ENCODE measurements at places on chromosomes 1 and 21.

DNA sequence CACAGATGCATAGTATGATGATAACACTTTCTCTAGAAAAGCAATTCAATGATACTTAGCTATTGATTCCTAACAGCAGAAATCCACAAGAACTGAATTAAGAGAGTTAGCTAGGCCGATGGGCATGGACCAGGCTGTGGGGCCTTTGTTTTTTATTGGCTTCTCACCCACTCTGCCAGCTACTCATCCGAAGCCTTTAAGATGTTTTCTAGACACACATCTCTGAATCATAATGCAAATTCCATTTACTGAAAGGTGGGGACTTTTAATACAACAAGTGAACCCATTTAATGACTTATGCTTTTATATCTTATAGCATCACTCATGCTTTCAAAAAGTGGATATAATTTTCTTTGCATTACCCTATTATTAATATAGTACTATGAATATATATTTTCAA, 170.2 kb downstream of the RUNX1 start:
- DNase-seq = no peak

GRCh38 chr1:65360648-65361047, 51.3 kb downstream of the DNAJC6 start:
- no peak for DNase-seq

DNA sequence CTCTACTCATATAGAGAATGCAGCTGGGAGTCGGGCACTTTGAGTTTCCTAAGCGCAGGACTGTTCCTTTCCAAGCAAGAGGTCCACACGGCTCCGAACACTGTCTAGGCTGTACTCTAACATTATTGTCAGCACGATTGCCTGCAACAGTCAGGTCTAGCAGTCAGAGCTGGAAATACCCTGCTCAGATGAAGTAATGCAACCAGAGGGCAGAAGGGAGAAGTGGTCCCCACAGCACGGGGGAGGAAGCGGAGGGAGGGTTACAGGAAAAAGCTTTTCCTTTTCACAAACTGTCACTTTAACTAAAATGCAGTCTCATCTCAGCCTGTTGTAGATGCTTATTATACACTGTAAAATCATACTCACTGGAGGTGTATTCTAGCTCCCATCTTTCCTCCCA, 98.9 kb upstream of the SLC44A3 start:
- no peak for DNase-seq

DNA sequence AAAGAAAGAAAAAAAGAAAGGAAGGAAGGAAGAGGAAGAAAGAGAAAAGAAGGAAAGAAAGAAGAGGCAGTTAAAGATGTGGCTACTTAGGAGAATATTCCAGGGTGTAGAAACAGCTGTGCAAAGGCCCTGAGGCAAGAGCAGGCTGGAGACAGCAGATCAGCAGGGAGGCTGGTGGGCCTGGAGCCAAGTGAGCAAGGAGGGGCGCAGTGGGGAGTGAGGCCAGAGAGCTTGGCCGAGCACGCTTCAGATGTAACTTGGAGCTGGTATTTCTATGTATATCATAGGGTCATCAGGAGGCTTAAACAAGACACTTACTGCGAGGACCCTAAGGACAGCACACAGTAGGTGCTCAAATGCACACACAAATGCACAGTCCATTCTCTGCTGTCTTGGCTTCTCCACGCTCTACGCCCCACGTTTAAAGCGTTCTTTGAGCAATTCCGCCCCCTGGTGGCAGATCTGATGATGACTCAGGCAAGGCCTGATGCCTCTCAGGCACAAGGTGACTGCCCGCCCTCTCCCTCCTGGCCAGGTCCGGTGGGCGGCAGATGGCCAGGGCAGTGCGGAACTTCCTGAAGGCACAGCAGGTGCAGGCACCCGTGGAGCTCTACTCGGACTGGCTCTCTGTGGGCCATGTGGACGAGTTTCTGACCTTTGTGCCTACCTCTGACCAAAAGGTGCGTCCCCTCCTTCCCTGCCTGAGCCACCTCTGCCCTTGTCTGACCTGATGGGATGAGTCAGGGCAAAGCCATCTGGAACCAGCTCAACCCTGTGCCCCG, 11.9 kb upstream of the PADI3 start:
- DNase-seq = peak; percentile 69

DNA sequence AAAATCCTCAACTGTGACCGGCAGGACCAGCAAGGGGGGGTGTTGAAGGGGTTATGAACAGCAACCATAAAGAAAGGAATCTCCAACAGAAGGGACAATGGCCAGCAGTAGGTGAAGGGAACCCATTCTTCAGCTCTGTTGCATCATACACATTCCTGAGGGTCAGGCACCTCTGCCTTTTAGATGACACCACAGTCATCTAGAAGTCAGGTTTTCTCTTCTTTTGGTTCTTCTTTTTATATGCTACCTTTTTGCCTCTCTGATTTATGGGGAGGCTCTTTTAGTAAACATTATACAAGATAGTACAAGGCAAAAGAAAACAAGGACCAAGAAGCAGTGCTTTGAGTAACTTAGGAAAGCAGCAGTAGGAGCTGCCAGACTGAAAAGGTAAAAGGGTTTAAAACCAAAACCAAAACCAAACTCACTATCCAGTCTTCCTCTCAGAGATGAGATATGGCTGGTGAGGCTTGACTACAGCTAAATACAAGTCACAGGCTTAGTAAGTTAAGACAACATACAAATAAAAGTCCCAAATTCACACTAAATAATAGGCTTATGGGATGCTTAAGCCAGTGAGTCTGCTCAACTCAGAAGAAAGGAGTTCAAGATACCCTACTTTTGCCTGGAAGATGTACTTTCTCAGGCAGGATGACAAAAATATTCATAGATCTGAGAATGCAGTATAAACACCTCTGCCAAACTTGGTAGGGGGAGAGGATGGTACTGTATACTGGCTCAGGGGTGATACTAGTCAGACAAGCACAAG, 4.1 kb downstream of the TEX38 start:
- peak; percentile 39 for DNase-seq

GRCh38 chr1:60965280-60965854, 117.0 kb upstream of the NFIA start:
- no peak for DNase-seq
